ENCODE measurements at places on chromosomes 3 and 15.

DNA sequence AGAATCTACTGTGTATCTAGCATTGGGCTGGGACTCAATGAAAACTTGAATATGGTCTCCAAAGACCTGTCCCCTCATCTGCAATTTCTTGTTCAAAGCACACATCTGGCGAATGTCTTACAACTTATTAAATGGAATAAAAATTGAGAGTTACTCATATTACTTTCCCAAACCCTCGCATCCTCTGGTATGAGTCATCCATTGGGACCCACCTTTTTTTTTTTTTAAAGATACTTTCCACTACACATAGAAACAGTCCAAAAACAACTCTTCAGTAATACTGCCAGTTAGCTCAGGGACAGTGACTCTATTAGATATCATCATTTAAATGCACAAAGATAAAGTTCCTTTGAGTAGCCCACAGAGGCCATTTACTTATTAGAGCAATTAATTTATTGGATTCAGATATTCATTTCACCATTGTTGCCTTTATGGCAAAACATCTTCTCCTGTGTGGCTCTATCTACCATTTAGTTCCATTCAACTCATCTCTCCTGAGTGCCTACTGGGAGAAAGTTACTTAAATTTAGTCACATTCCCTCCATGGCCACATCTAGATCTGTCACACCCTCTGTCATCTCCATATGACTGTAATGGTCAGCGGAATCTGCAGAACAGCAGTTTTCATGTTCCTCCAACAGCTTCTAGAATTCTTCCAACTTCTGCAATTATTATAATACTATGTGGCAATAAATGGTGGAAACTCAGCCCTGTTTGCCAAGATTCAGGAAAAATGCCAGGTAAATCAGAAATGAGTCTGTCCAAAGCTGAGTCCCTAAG lies 77.9 kb upstream of the ARHGEF3 start:
- no peak for DNase-seq

DNA sequence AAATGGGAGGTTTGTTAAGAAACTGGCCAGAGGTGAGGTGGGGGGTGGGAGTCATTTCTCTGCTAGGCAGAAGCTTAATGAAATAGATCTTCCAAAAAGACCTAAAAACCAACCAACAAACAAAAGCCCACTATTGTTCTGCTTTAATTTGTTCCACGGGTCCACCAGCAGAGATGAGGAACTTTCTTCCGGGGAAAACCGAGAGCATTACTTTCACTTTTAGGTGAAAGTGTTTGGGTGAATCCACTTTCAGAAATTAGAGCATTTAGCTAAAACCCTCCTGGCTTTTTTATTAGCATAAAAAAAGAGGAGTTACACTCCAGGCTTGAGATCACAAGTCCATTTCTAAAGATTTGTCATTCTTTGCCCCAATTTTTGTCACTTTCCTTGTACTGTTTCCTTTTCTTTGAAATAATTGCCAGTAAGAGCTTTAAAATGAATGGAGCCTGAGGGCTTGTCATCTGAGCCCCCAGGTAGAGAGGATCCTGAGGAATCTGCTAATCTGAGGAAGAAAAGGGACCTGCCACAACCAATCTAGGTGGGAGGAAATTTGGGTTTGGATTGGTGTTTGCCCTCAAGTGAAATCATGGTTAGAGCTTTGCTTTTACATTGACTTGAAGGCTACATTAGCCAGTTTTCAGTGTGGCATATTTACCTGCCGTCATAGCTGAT lies 667.6 kb downstream of the NAALADL2 start:
- DNase-seq: no peak

DNA sequence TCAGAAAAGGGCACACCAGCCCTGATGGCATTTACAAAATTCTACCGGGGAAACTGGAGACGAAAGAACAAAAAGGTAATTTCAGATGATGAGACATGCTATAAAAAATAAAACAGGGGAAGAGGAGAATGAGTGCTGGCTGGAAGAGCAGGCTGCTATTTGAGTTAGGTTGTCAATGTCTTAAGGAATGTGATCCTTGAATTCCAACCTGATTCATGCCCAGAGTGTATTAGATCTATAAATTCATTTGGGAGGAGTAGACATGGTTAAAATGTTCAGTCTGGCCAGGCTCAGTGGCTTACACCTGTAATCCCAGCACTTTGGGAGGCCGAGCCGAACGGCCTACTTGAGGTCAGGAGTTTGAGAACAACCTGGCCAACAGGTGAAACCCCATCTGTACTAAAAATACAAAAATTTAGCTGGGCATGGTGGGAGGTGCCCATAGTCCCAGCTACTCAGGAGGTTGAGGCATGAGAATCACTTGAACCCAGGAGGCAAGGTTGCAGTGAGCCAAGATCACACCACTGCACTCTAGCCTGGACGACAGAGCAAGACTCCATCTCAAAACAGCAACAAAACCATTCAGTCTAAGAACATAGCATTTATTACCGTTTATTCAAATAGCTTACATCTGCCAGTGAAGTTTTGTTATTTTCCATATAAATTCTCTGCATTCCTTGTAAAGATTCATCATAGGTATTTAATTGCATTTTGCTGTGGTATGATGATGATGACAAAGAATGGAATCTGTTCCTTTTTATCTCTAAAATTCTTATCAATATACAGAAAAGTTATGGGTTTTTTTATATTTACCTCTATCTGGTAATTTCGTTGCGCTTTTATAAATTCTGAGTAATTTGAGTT lies 126.7 kb upstream of the NR2E3 start:
- no peak for DNase-seq

DNA sequence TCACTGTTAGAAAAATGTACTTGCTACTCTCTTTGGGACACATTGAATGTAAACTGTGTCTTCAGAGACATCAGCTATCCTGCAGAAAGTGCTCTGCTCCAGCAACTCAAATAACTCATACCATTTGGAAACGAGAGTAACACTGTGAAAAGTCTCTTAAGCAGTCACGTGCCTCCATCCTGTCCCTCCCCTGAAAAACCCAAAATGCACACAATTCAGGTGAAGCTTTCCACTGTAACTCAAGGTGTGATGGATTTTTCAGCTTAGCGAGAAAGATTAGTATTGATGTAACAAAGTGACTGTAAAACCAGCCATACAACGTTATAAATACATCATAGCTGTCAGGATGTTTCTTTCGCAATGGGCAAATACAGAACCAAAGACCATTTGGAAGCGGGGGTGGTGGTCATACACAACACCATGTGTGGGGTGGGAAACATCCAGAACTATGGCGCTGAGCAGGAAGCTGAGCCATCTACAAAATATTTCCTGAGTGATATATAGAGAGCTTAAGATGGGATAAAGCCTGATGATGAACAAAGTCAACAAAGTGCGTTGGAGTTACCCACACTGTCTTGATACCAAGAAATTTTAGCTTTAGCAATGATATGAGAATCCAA lies 332.3 kb downstream of the FOXP1 start:
- no peak for DNase-seq

DNA sequence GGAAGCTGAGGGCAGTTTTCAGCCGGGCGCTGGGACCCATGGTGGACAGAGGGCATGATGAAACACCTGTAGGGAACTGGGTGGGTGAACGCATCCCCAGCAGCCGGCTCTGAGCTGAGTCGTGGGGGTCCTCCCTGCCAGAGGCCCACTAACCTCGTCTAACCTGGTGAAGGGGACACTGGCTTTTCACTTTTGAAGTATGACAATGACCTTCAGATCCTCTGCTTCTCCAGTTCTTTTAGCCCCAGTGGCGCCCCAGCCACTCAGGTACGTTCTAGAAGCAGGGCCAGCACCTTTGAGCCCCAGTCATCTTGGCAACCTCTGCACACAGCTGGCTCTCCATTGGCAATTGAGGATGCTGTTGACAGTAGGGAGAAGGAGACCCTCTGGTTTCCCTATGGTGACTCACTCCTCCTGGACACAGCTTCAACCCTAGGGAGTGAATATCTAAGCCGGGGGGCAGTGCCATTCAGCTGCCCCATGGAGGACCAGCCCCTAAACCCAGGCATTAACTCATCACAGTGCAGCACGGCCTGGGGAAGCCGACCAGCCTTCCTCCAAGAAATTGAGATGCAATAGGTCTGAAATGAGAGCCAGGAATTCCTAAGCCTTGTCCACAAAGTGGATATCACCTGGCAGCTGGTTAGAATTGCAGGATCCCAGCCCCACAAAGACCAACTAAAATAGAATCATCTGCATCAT lies 46.1 kb downstream of the CMTM6 start:
- DNase-seq: no peak

Data from stimulated activated CD8-positive, alpha-beta memory T cell treated with anti-CD3 and anti-CD28 coated beads, Interleukin-15, amount 100 ng/mL, for 24 hours (primary cell).